CD4-positive, alpha-beta T cell treated with Interleukin-4 for 4 hours (primary cell): ENCODE measurements at places on chromosomes 4 and X.

- no peak for DNase-seq
Measured at GRCh38 chr4:32136081-32136787, 1416.1 kb downstream of the PCDH7 start.

- DNase-seq, result no peak
Measured at GRCh38 chrX:54230435-54231148, 47.5 kb upstream of the FAM120C start.

DNA sequence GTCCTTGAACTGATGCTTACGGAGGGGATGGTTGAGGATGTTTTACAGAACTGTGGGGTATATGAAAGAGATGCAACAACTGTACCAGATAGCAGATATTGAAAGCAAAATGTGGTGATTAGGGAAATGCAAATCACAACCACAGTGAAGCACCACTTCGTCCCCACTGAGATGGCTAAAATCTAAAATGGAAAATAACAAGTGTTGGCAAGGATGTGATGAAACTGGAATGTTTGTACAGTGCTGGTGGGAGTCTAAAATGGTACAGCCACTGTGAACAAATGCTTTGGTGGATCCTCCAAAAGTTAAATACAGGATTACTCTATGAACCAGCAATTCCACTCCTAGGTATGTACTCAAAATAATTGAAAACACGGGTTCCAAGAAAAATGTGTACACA lies 22.9 kb downstream of the XG start:
- DNase-seq, result no peak

DNA sequence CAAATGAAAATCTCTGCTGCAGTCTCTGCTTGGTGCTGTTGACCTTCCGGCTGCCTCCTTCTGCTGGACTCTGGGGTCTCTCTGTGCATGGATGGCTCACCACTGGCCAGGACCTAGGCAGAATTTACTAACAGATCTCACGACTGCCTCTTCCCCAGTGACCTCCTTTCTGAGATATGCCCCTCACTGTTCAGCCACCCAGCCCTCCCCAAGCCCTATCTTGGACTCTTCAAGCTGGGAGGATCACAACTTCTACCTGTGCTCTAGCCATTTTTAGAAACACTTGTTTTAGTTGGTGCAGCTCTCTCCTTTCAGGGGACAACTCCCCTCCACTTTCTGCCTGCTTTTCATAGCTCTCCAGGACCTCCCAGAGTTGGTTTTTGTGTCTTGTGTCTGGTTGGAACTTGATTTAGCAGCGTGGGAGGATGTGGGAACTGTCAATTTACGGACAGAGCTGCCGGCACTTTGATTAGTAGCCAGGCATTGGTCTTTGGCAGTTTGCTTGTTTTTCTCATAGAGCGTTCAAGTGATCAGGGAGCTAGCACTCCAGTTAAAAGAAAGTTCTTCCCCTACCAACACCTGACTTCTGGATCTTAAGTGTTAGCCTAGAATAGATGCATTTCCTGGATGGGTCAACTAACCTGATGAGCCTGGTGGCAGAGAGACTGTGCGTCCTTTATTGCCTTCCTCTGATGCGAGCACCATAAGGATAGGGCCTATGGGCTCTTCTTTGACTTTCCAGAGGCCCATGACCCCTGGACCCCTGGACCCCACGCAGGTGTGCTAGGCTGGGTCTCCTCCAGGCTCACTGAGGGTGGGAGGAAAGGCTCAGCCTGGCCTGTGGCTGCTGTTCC lies 6.5 kb downstream of the RGS12 start:
- no peak for DNase-seq

DNA sequence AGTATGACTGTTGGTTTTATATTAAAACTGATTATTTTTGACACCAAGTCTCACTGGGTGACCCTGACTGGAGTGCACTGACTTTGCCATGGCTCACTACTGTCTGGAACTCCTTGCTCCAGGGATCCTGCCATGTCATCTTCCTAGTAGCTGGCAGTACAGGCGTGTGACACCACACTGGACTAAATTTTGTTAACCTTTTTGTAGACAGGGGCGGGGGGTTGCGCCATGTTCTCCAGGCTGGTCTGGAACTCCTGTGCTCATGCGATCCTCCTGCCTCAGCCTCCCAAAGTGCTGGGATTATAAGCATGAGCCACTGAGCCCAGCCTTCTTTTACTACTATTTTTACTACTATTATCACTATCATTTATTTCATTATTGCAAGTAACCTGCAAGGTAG lies 8.9 kb downstream of the XAGE1A start:
- DNase-seq, result no peak
